ENCODE measurements at places on chromosomes 5 and 9. TPM values are rescaled to one million over a fixed set of nuclear protein-coding genes. Genes with fewer than 3 reads are reported as not detected.

Gene SNX2
- total RNA-seq = 25.9 TPM

Gene PKN3
- 7.6 TPM for total RNA-seq

Gene CCDC183
- total RNA-seq = 0.75 TPM

Gene MTX3
- 5.2 TPM for total RNA-seq
